ENCODE measurements at places on chromosomes 11 and 22.

DNA sequence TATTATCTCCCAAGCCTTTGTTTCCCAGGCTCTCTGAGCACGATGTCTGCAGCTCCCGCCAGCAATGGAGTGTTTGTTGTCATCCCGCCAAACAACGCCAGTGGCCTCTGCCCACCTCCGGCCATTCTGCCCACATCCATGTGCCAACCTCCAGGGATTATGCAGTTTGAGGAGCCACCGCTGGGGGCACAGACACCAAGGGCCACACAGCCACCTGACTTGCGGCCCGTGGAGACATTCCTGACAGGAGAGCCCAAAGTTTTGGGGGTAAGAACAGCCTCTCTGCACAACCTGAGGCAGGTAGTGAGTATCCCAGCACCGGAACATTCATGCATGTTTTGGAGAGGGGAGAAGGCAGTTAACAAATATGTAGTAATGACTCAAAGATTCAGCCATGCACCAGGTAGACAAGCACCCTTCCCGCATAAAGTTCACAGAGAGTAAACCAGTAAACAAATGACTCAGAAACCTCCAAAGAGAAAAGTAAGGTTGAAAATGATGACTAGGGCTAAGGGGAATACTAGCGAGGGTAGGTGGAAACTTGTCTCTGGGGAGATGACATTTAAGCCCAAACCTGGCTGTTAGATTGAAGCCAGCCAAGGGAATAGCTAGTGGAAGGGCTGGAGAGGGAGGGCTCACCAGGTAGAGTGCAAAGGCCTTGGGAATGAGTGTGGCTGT lies 7.2 kb downstream of the MS4A15 start:
- no peak for DNase-seq

GRCh38 chr11:48052183-48053044 lies 72.1 kb downstream of the PTPRJ start:
- no peak for DNase-seq

DNA sequence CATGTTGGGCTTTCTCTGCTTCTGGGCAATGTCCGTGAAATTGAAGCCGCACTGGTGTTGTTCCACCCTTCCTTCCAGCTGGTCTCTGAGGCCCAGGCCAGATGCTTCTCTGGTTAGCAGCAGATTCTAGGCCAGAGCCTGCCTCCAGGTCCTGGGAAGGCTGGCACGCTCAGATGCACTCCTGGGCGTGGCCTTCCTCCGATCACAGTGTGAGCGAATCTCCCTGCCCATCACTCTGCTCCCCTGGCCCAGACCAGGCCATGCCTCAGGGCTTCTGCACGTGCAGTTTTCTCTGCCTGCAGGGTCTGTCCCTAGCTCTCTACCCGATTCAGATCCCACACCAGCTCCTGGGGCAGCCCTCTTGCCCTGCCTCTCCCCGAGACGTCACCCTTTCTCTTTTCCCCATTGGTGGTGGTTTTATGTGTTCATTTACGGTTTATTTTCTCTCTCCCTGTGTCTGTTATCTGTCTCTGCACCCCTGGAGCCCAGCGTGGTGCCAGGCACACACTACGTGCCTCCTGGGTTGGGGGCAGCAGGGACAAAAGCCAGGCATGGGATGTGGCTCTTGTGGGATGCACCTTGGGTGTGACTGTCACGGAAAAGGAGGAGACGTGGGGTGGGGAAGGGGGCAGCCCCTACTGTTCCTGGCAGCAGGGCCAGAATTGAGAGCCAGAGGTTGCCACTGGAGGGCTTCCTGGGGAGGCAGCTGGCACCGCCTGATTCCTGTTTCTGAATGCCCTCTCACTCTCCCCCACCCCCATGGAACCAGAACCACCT lies 66.0 kb downstream of the KCNQ1 start:
- no peak for DNase-seq

DNA sequence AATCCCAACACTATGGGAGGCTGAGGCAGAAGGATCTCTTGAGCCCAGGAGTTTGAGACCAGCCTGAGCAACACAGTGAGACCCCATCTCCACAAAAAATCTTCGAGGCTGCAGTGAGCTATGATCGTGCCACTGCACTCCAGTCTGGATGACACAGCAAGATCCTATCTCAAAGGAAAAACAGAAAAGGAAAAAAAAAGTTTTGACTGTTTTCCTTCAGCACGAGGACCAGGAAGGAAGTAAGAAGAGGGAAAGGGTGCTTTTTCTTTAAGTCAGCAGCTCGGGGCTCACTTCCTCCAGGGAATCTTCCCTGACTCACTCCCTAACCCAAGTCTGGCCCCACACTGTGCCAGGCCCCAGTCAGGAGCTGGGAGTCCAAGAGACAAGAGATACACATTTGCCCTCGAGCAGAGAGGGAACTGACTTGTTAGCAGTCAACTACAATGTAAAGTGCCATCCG lies 14.2 kb downstream of the ARRB1 start:
- no peak for DNase-seq

GRCh38 chr22:49733631-49734030 lies 94.0 kb downstream of the BRD1 start:
- no peak for DNase-seq

- no peak for DNase-seq
Observed at GRCh38 chr11:35479731-35480130, 45.7 kb downstream of the PAMR1 start.

- DNase-seq, result no peak
Observed at GRCh38 chr11:117924631-117925170, 4.5 kb downstream of the TMPRSS13 start.

DNA sequence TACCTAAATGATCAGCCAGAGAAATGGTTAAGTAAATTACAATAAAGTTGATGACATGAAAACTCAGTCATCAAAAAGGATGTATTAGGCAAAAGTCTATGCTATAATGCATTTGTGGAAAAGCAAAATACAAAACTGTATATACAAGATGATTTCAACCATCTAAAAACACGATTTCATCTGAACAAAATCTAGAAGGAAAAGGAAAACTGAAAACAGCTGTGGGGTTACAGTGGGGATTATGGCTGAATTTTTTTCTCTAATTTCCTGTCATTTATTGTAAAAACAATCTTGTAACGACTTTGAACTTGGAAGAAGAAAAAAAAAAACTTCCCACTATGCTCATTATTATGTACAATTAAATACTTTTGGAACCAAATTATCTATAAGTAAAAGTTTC lies 30.3 kb downstream of the CHEK2 start:
- no peak for DNase-seq

- no peak for DNase-seq
Observed at GRCh38 chr11:4932751-4933150, 8.6 kb upstream of the OR51G1 start.

DNA sequence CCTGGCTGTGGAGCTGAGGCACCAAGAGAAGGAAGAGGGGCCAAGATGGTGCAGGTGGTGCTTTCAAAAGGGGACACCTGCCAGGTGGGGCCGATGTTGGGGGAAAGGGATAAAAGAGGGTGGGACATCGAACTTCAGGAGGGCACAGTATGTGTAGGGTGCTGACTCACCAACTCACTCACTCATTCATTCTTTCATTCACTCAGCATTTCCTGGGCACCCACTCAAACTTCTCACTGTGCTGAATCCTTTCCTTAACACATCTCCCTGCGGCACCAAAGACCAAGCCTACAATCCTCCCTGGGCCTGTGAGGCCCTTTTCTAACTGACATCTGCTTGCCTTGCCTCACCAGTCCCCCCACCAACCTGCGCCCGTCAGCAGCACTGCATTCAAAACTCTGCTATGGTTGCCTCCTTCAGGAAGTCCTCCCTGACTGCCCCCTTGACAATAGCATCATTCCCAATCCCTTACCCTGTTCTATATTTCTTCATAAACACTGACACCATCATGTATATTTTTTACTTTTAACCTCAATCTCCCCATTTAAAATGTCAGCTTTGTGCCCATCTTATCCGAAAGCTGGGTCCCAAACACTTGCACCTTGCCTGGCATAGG lies 246.6 kb downstream of the MN1 start:
- no peak for DNase-seq

GRCh38 chr11:28504555-28505110 lies 396.4 kb downstream of the METTL15 start:
- DNase-seq, result no peak

DNA sequence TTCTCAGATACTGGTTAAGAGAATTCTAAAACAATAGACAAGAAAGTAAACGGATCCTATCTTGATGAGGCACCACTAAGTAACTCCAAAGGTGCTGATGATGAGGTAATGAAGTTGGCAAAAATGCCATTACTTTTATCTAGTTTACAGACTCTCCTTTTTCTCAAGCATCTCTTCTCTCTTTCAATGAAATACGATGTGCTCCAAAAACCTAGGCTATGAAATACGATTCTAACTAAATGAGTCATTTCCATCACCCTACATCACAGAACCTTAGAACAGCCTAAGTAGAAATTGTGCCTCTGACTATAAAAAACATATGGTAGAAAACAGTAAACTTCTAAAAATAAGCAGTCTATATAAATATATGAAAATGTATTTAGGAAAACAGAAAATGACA lies 58.9 kb upstream of the ARHGAP32 start:
- no peak for DNase-seq

GRCh38 chr11:46920755-46921154 lies 2.4 kb upstream of the LRP4 start:
- DNase-seq, result no peak

GRCh38 chr22:36966851-36967540 lies 52.3 kb downstream of the TST start:
- DNase-seq, result no peak

DNA sequence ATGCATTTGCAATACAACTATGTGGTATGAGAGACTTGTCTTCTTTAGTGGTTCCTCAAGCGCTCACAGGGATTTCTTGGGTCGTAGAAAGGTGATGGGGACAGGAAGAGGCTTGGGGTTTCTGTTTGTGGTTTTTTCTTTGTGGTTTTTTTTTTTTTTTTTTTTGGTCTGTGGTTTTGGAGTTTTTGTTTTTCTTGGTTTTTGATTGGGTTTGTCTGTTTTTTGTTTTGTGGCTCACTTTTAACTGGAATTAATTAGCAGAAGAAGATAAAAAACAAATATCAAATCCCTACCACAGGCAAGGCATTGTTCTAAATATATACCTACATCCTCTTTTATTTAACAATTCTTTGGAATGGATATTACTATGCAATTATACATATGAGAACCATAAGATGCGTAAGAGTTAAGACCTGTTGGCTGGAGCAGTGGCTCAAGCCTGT lies 5.5 kb downstream of the TTC28 start:
- DNase-seq, result no peak

- DNase-seq, result no peak
Observed at GRCh38 chr22:30041881-30042280, 38.4 kb upstream of the HORMAD2 start.

DNA sequence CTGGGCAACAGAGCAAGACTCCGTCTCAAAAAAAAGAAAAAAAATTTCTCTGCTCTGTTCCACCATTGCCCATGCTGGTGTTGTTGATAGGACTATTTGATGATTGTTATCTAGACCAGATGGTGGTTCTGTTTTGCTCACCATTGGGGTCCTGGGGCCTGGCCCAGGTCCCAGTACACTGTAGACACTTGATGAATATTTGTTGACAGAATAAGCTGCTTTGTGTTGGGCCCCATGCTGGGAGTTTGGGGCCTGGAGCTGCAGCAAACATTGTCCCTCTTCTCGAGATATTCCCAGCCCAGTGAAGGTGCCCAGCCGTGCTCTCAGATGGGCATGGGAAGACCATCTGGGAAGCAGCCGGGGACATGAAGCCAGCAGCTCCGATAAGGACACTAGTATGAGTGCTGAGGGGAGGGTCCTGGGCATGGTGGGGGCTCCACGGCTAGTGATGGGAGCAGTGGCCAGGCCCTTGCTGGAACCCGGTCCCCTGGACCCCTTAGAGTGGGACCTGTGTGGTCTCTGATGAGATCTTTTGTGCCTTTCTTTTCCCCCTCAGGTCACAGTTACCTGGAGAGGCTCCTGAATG lies 13.6 kb downstream of the INCENP start:
- DNase-seq, result no peak

GRCh38 chr22:29320546-29320945 lies 5.0 kb upstream of the RASL10A start:
- no peak for DNase-seq

GRCh38 chr11:116333001-116333535 lies 439.7 kb downstream of the BUD13 start:
- no peak for DNase-seq

GRCh38 chr22:41524251-41524661 lies 20.0 kb downstream of the POLR3H start:
- DNase-seq, result no peak

DNA sequence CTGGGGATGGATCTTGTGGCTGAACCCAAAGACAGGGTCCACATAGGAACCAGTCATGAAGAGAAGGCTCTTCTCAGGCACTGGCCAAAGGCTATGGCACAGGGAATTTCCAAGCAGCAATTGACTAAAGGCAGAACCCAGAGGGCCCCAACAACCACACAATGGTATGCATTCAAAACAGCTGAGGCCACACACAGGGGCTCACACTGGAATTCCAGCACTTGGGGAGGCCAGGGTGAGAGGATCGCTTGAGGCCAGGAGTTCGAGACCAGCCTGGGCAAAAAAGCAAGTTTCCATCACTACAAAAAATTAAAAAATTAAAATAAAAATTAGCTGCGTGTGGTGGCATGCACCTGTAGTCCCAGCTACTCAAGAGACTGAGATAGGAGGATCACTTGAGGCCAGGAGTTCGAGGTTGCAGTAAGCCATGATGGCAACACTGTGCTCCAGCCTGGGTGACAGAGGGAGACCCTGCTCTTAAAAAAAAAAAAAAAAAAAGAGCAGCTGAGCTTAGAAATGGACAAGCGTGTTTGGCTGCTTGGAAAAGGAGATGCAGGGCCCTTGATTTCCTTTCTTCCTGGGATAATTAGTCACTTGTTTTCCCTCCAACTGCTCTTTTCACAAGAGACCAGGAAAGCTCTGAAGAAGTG lies 44.6 kb downstream of the MYH9 start:
- no peak for DNase-seq

- DNase-seq, result no peak
Observed at GRCh38 chr22:26450453-26451185, 21.6 kb downstream of the ASPHD2 start.

- DNase-seq, result no peak
Observed at GRCh38 chr11:11909727-11910126, 68.0 kb downstream of the USP47 start.

DNA sequence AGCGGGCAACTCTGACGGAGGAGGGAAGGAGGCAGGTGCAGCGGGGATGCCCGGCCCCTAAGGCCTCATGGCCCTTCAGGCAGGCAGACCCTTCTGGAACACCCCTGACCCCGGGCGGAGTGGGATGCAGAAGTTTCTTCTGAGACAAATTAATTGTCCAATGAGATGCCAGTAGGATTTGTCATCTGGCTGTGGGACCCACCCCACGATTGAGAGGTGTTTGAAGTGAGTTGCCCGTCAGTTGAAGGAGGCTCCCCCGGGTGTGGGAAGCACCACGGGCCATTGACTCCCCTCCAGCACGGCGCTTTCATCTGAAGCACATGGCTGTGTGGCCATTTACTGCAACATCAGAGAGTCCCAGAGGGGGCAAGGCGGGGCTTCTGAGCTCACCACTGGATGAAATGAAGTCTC lies 527.8 kb downstream of the BRD1 start:
- DNase-seq, result no peak

DNA sequence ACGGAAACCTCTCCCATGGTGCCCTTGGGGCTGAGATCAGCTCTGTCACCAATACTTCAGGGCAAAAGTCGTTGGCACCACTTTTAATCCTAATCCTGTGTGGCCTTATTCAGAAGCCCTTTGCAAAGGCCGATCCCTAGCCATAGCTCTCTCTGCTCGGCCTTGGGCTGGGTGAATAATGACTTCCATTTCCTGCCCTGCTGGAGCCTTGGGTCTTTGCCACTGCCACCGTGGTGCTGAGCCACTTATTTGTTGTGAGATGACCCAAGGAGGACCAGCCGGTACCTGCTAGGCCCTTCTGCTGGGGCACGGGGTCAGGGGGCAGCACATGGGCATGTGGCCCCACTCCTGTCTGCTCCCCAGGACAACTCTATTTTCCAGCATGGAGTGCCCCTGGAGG lies 188.2 kb downstream of the ST3GAL4 start:
- DNase-seq, result no peak

All from activated CD4-positive, alpha-beta T cell treated with anti-CD3 and anti-CD28 coated beads, Interleukin-2, amount 50 U/mL, for 24 hours (primary cell).